ENCODE measurements at places on chromosomes 5 and 9.

- DNase-seq = no peak
These were observed 74.9 kb upstream of the RFX3 start for GRCh38 chr9:3600672-3601071.

DNA sequence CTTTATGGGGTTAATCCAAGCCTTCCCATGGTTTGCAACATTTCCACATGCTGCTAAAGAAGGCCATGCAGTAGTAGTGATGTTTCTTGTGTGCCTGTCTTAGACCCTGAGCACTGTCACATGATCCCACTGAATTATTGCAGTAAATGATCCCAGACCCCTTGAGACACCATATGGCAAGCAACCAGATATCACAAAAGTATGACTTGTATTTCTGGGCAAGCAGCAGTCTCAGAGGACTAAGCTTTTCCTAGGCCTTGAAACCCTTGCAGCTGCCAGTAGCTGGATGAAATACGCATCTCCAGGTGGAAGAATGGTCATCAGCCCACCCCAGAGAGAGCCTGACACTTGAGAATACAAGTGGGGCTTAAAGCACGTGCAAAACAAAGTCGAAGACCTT is 41.8 kb downstream of the CDO1 start:
- DNase-seq = no peak

- peak; percentile 84 for DNase-seq
These were observed 130.8 kb downstream of the C9orf152 start for GRCh38 chr9:110076894-110077725.

- DNase-seq = no peak
These were observed 327.8 kb downstream of the TMEM167A start for GRCh38 chr5:82749461-82749820.

DNA sequence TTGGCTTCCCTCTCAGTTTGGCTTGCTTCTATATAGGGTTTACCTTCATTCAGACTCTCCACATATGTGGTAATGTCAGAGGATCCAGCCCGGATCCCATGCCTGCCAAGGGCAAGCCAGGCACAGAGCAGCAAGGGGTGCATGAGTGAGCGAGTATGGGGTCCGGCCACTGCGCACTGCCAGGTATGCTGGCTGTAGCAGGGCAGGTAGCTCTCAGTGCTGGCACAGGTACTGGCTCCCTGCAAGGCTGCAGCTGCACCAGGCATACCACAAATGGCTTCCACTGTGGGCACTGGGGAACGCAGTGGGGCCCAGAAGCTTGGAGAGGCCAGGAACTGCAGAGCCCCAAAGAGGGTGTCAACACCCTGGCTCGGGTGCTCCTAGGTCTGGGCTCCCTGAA is 86.2 kb downstream of the GIN1 start:
- DNase-seq = no peak

Measured in fibroblast of skin of right biceps (primary cell).